ENCODE measurements at places on chromosomes 5 and 9. TPM values are rescaled to one million over a fixed set of nuclear protein-coding genes. Genes with fewer than 3 reads are reported as not detected.

Gene SPINK4
- total RNA-seq: not detected

Gene IL7R
- total RNA-seq: 1.3 TPM

Gene TLX3
- not detected for total RNA-seq

Gene PCDHB6
- not detected for total RNA-seq

Measured in epithelial cell of umbilical artery (primary cell).